ENCODE measurements at places on chromosomes 16 and 17.
A peak's percentile ranks its signal among the peaks of the same experiment; 100 is the strongest.

DNA sequence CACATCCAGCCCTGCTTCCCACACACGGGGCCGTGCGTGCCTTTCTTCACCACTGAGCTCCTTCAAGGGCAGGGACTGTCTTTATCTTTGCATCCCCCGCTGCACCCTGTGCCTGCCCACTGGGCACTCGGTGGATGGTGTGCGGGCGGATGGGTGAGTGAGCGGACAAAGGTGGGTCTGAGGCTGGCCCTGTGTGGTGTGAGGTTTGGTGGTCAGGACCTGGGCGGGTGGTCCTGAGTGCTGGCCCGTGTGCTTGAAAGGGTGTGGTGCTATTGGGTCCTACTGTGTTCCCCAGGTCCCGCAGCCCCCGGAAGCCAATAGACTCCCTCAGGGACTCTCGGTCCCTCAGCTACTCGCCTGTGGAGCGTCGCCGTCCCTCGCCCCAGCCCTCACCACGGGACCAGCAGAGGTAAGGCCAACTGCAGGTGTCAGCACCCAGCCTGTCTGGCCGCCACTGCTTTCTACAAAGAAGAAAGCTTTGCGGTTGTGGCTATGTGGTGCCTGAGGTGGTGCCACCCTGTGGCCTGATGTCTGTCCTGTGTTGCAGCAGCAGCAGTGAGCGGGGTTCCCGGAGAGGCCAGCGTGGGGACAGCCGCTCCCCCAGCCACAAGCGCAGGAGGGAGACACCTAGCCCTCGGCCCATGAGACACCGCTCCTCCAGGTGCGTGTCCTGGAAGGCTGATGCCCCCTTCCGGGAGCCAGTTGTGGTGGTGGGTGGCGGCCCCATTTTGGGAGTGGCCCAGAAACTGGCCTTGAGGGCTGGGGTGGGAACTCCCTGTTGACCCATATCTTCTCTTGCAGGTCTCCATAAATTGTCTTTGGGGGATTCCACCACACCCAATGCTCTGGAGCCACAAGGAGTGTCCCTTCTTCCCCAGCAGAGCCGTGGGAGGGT lies 6.8 kb downstream of the ELOB start:
- DNase-seq, result peak; percentile 41

DNA sequence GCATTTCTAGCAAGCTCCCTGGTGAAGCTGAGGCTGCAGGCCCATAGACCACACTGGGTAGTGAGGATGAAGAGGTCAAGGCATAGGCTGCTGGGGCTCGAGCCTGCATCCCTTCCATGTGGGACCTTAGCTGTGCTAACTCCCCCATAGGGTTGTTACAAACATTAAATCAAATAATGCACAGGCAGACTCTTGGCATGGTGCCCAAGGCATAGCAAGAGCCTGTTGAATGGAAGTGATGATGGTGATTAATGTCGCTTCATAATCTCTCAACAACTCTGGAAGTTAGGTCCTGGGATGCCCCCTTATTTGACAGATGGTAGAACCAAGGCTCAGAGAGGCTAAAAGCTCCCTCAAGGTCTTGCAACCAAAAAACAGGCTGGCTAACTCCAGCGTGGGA lies 283.9 kb upstream of the EEF2KMT start:
- no peak for DNase-seq

DNA sequence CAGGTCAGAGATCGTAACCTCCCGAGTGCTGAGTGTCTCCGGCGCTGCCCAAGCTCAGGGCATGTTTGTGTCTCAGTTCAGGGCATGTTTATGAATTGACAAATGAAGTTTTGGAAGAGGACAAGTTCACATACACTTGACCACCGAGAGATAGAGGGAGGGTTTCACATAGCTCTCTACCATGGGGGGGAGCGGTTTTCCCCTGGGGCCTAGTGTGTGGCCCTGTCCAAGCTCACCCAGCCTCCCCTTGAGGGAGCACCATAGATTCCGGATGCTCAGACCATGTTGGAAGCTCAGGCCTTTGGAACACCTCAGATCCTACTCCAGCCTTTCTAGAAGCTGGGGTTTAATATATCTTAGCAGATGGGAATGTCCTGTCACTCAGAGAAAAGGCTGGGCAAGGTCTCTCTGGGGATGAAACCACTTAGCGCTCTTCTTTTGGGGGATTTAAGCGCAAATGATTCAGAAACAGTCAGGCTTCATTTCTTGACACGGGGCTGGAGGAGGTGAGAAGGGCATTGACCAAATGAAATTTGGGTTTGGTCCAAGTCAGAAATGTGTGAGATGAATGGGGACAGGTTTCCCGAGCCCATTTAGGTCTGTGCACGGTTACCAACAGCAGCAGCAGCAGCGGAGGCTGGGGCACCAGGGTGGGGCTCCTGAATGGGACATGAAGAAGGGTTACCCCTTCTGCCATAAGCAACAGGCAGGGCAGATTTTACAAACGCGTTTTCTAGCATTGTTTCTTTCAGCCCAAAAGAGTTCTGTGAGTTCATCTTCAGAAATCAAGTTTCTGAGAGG lies 96.6 kb downstream of the METRNL start:
- no peak for DNase-seq

- peak; percentile 44 for DNase-seq
These were observed 116.0 kb downstream of the SOCS1 start for GRCh38 chr16:11140098-11140375.

DNA sequence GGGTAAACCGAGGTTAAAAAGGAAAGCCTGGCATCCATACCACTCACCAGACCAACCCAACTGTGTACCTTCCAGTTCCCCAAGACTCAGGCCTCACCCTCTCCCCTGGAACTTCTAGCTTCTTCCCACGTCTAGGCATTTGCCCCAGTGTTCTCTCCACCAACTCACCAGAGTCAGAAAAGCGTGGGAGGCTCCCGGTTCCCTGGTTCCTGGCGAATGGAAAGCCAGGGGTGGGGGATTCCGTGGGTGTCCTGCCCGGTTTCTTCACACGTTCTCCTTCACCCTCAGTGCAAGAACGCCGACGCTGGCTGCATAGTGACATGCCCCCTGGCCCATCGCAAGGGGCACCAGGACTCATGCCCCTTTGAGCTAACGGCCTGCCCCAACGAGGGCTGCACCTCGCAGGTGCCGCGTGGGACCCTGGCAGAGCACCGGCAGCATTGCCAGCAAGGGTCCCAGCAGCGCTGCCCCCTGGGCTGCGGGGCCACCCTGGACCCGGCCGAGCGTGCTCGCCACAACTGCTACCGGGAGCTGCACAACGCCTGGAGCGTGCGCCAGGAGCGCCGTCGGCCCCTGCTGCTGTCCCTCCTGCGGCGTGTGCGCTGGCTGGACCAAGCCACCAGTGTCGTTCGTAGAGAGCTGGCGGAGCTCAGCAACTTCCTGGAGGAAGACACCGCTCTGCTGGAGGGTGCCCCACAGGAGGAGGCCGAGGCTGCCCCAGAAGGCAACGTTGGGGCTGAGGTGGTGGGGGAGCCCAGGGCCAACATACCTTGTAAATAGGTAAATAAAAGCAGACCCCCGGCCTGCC lies 1.7 kb downstream of the RNF151 start:
- no peak for DNase-seq

DNA sequence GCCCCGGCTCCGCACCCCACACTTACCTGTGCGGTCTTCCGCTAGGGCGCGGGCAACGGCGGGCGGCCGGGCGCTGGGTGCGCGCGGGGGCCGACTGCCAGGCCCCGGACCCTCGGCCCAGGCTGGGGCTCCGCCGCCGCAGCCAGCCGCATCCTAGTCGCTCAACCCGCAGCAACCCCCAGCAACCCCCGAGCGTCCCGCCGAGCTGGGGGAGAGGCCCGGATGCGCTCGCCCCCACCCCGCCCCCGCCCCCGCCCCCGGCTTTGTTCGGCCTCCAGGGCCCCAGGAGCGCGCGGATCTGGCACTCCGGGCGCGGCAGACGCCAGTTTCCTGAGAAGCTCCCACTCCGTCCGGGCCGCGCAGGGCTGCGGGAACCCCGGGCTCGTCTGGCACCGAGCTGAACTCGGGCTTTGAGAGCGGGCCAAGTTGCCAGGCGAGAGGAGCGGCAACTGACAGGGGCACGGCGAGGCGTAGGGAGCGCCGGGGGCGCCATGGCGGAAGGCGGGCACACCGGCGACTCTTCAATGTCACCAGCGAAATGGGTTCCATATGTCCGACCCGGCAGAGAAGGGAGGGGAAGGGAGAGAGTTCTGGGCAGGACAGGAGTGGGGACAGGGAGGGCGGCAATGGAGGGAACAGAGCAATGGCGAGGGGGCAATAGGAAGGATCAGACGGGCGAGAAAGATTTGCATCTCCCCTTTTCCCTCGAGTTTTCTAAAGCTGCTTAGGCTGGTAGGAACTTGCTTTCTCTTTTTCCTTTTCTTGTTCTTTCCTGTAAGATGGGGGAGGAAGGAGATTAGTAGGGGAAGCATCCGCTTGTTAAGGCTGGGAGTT lies 13.7 kb downstream of the HOXB4 start:
- no peak for DNase-seq

GRCh38 chr16:25210758-25211157 lies 6.0 kb upstream of the AQP8 start:
- no peak for DNase-seq

DNA sequence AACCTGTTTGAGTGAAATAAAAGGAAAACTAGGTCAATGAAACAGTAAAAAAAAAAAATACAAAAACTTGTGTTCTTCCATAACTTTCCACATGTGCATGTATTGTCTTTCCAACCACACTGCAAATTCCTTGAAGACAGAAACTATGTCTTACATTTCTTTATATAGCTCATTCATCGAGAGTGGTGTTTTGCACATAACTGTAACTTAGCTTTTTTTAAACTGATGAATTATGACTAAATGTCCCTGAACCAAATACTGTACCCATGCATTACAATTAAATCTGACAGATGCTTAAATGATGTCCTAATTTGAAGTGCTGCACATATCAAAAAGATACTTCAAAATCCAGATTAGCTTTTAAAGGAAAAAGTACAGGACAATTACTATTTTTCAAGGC lies 50.1 kb downstream of the BRIP1 start:
- DNase-seq, result no peak

GRCh38 chr16:50151756-50152155 lies 1.4 kb upstream of the TENT4B start:
- no peak for DNase-seq

GRCh38 chr17:80032614-80033171 lies 3.0 kb downstream of the TBC1D16 start:
- no peak for DNase-seq

DNA sequence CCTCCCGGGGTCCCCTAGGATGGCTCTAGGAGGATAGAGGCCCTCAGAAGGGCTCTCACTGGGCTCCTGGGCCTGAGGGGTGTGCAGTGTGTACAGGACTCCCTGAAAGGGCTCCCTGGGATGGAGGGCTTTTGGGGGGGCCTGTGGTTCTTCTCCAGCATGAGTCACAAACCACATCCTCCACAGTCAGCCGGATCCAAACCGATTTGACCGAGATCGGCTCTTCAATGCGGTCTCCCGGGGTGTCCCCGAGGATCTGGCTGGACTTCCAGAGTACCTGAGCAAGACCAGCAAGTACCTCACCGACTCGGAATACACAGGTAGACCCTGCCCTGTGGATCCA lies 4.5 kb downstream of the TRPV2 start:
- peak; percentile 45 for DNase-seq

DNA sequence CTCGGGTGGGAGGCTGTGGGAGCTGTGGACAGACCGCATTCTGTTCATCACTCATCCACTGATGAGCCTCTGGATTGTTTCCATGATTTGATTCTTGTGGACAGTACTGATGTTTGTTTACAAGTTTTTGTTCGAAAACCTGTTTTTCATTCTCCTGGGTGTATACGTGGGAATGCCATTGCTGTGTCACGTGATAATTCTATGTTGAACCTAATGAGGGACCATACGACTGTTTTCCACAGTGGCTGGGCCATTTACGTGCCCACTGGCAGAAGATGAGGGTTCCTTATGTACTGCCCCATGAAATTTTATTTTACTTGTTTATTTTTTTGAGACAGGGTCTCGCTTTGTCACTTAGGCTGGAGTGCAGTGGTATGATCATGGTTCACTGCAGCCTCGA lies 2.6 kb upstream of the ALG1 start:
- DNase-seq, result no peak

DNA sequence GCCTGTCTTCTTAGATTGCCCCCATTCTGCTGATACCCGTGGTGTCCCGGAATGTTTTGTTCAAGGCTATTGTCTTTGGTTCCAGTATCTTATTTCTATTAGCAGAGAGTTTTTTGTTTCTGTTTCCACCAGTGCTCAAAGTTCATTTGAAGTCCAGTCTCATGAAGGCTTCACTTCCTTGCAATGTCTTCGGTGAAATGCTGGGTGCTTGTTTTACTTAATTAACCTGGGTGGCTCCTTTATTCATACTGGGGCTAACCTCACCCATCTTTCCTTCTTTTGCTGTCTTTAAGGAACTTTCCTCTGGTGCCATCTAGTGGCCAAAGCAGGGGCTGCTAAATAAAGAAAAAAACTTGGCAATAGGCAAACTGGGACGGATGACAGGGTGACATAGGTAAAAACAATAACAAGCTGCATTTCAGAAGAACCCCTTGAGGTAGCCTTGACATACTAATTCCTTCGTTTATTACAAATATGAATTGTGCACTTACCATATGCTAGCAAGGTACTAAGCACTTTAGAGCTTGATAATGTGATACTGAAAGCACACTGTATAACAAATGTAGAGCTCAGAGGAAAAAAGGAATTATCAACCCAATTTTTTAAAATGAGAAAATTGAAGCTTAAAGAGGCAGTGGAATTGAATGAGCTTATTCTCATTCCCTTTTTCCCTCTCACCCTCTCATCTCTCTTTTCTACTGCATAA lies 2.8 kb upstream of the SMIM36 start:
- peak; percentile 75 for DNase-seq

DNA sequence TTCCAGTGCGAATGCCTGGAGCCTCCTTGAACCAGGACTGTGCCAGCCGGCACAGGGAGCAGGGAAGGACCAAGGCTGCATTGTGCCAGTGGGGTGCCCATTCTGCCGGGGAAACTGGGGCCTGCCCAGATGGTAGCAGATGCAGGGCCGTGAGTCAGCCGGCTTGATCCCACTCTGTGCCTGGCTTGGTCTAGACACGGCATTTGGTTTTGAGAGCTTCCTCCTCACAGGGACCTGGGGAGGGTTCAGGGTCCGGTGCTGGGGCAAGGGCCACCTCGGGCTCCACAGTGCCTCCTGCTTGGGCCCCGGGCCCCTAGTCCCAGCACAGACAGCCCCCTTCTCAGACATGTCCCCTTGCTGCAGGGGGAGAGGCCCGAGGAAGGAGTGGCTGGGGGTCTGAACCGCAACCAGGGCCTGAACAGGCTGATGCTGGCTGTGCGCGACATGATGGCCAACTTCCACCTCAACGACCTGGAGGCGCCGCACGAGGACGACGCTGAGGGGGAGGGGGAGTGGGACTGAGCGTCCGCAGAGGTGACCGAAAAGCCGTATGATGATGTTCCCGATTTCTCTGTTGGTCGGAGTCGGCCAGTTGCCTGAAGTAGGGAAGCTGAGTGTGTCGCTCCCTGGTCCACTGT lies 7.8 kb upstream of the MC1R start:
- DNase-seq, result no peak

- no peak for DNase-seq
These were observed 91.9 kb downstream of the CRISPLD2 start for GRCh38 chr16:84911486-84912216.

- DNase-seq, result no peak
These were observed 13.1 kb downstream of the ABCA9 start for GRCh38 chr17:69047368-69048263.

DNA sequence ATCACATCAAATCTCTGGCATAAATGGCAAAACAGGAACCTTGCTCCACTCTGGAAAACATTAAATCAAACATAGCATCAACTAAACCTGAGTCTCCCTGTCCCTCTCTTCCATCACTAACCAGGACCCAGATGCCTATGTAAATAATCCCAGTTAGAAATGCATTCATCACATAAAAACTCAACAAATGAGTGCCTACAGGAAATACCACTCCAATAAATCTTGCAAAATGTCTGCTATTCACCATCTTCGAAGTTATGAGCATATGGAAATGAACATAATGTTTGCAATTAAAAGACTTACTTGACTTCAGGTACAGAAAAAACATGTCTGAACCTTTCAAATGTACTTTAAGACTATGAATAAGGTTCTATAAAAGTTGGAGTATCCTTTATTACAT lies 425.0 kb downstream of the CDH11 start:
- no peak for DNase-seq

Data from CD4-positive, alpha-beta T cell treated with Interferon alpha-2 for 1 hour (primary cell).